ENCODE measurements at places on chromosomes 11 and 22.

GRCh38 chr22:26122920-26123468, 46.3 kb upstream of the SEZ6L start:
- no peak for ATAC-seq

- ATAC-seq: no peak
Observed at GRCh38 chr11:17272801-17273200, 3.7 kb upstream of the NUCB2 start.

- no peak for ATAC-seq
Observed at GRCh38 chr11:117070016-117070415, 28.2 kb downstream of the SIK3 start.

- no peak for ATAC-seq
Observed at GRCh38 chr22:32567544-32567943, 92.9 kb downstream of the FBXO7 start.

GRCh38 chr22:37225481-37225880, 13.2 kb upstream of the SSTR3 start:
- no peak for ATAC-seq

DNA sequence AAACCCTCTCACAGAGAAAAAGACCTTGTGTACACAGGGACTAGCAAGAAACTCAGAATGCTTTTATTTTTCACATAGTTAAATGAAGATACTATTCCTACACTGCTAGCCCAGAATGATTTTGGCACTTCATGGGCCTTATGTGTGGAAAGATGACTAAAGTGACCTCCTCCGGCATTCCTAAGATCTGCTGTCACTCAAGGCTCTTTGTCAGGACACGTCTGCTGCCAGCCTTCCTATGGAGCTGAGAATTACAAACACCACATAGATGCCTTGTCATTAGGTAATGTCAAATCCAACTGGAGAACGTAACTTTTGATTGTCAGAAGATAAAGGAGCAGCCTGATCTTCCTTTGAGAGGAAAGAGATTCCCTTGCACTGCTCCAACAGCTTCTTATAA, 249.1 kb downstream of the FAT3 start:
- ATAC-seq: no peak

GRCh38 chr11:123069908-123070821, 8.2 kb upstream of the HSPA8 start:
- ATAC-seq: peak; percentile 91

- no peak for ATAC-seq
Observed at GRCh38 chr11:41879214-41879613, 419.8 kb upstream of the LRRC4C start.

GRCh38 chr22:45777046-45777851, 105.6 kb downstream of the ATXN10 start:
- ATAC-seq: no peak

DNA sequence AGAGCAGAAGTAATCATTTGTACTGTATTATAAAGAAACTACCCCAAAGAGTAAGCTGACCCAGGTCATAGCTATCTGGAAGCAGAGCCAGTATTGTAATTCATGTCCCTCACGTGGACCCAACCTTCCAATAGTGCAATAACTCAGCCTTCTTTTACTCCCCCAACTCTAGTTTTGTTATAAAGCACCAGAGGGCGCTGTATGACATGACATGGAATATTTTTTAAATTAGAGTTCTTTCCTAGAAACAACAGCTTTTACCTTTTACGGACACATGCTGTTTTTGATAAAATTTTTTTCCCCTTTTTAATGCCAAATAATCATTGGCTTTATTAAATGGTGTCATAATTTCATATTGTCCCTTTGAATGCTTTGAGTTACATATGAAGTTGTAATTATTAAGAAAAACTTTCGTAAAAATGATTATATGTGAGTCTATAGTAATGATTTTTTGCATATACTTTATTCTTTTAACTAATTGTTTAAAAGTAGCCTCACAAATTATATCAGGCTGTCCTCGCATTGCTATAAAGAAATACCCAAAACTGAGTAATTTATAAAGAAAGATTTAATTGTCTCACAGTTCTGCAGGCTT, 76.9 kb downstream of the DKK3 start:
- ATAC-seq: peak; percentile 46
